ENCODE measurements at places on chromosomes 7 and 10. TPM values are rescaled to one million over a fixed set of nuclear protein-coding genes. Genes with fewer than 3 reads are reported as not detected.

DNA sequence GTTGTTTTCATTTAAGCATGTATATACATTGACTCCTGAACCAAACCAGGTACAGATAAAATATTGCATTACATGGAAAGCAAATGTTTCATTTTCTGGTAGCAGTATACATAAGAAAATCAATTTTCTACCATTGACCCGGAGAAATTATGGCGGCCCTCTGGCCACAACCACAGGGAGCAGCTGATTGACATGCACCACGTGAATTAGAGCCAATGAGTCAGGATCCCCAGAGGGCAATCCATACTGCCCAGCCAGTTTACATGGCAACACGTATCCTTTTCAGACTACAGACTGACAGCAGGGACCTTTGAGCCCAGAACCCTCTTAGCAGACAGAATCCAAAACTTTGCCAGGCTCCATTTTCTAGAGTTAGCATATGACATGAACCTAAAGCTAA lies 272.2 kb upstream of the NEBL start:
- no peak for DNase-seq

- DNase-seq = no peak
Measured at GRCh38 chr7:111409714-111410422, 152.4 kb downstream of the IMMP2L start.

DNA sequence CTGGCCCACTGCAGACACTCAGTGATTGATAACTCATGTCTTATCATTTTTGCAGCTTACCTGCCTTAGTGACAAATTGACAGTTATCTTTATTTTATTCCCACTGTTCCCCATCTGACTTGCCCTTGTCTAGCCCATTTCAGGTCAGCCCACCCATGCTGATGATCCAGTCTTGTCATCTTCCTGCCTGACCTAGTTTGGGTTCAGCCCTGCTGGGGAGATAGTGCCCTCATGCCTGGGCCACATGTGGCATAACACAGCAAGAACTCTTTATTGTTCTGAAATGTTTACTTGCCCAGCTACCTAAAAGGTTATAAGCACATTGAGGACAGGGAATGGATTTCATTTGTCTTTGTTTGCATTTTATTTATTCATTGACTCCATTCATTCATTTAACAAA lies 75.6 kb downstream of the ENTPD1 start:
- DNase-seq = no peak

GRCh38 chr7:139086454-139086853 lies 23.1 kb downstream of the ZC3HAV1 start:
- DNase-seq = no peak

DNA sequence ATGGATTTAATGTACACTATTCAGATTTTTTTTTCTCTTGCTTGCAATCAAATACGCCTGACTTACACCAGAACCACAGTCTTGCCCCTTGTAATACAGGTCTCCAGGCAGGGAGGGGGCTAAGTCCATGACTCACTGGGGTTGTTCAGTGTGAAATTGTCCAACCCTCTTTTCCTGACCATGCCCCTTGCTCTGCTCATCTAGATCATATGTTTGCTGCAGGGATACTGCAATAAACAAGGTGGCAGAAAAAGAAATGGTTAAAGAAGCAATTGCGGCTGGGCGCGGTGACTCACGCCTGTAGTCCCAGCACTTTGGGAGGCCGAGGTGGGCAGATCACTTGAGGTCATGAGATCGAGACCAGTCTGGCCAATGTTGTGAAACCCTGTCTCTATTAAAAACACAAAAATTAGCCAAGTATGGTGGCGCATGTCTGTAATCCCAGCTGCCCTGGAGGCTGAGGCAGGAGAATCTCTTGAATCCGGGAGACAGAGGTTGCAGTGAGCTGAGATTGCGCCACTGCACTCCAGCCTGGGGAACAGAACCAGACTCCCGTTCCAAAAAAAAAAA lies 85.5 kb downstream of the TMEM130 start:
- DNase-seq = no peak

- DNase-seq = no peak
Measured at GRCh38 chr7:44736896-44737295, 11.8 kb upstream of the ZMIZ2 start.

GRCh38 chr7:88111140-88111743 lies 108.6 kb downstream of the SRI start:
- DNase-seq = no peak

GRCh38 chr10:124320778-124321432 lies 97.8 kb downstream of the OAT start:
- DNase-seq = peak; percentile 30

DNA sequence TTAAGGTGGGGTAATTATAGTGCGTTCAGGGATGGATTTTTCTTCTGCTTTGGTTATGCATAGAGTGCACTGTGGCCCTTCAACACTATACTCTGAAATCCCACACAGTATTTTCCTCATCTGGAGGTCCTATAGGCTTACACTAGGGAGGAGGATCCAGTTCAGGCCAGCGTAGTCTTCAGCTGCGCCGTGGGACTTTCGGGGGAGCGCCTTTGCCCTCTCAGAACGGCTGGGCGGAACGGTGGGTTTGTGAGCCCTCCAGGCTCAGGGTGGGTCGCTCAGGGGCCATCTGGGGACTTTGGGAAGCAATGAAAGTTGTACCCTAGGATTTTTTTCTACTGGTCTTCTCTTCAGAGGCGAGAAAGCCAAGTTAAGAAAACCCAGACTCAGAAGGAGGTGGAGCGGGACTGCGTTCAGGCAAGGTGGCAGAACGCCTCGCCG lies 652 bp upstream of the VPS26A start:
- DNase-seq = no peak

DNA sequence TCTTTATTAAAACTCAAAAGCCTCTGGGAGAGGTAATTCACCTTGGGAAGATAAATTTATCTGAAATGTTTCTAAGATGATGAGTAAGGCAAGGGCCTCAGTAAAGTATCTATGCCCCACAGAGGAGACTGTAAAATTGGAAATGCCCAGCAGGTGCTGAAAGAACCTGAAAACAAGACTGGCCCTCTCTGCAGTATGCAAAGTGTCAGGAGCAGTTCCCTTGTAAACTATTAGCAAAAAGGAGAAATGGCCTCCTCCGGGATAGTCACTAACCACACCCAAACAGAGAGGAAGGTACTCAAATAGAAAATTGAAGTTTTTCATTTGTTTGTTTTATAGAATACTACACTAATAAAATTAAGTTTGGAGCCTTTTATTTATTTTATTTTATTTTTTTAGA lies 81.2 kb downstream of the FZD1 start:
- DNase-seq = no peak

DNA sequence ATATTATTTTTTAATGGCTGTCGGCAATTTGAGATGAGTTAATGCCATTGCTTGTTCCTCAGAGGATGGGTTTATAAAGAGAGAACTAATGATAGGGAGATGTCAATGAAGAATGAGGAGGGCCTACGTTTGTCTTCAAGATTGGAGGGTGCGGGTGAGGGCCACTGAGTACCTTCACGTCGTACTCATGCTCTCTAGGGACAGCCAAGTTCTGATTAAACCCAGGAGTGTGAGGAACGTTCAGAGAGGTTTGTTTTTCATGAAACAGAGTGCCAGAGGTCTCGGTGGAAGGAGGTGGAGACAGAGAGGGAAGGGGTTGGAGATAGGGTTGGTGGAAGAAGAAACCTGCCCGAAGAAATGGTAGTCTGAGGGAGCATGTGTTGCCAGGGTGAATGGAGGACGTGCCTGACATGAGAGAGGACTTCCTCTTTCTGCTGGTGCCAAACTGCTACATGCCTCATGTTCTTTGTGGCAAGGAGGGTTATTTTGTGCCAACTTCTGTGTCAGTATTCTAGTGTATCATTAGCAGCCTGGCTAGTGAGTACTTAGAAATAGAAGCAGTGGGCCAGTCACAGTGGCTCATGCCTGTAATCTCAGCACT lies 8.9 kb downstream of the DHTKD1 start:
- DNase-seq = no peak

GRCh38 chr7:6576024-6576866 lies 1.0 kb upstream of the ZDHHC4 start:
- no peak for DNase-seq

GRCh38 chr10:85558533-85558932 lies 808.1 kb downstream of the GRID1 start:
- no peak for DNase-seq

GRCh38 chr7:105885387-105886111 lies 9.2 kb upstream of the ATXN7L1 start:
- peak; percentile 39 for DNase-seq

- no peak for DNase-seq
Measured at GRCh38 chr10:76624470-76624869, 1013.1 kb downstream of the KCNMA1 start.

DNA sequence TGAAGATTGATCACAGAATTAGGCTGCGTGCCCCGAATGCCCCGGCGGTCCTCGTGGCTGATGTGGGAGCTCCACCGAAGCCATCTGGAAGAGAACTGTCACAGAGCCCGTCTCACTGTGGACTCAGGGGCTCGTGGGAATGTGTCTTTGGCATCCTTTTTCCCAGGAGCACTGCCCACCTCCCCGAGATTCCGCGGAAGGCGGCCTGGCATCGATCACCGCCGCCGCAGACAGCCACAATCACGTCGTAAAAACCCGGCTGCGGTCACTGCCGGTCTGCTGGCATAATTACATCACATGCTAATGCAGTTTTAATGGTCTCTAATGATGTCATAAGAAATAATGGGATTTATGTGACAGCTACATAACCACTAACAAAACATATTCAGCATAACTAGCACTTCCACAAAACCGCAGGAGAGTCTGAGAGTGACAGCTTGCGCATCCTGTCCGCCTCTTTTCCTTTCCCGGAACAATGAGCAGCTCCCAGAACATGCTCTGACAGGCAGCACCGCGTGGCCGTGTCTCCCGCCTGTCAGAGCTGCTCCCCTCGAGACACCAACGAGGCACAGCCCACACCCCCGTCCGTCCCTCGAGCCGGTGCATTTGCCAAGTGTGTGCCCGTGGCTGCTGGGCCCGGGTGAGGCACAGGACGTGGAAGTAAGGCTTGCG lies 490.0 kb downstream of the PTPRN2 start:
- peak; percentile 12 for DNase-seq

The DPP6 gene
- not detected for total RNA-seq

The CALML3 gene
- not detected for total RNA-seq

The NEBL gene
- total RNA-seq = 1.2 TPM
